Nucleus accumbens (tissue), 56 donors: ENCODE measurements at places on chromosomes 2 and 18.

- DNase-seq, result no peak
Observed at GRCh38 chr2:227703280-227703732, 14.5 kb downstream of the SLC19A3 start.

GRCh38 chr2:218998414-218999002 is 5.3 kb upstream of the CRYBA2 start:
- no peak for DNase-seq

DNA sequence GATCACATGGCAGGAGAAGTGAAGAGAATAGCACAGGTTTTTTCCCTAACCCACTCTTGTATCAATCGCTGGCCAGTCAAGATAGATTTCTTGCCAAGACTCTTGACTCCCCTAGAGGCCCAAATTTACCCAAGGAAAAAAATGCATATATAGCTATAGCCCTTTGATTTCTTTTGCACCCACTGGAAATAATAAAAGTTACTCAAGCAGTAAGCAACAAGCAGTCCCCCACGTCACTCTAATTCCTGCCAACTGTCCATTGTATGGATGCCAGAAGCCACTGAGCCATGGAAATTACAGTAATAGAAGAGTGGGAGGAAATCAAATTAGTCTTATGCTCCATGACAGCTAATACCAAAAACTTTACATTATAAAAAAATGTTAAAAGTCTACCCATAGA is 125.3 kb upstream of the SLC39A10 start:
- DNase-seq, result no peak

DNA sequence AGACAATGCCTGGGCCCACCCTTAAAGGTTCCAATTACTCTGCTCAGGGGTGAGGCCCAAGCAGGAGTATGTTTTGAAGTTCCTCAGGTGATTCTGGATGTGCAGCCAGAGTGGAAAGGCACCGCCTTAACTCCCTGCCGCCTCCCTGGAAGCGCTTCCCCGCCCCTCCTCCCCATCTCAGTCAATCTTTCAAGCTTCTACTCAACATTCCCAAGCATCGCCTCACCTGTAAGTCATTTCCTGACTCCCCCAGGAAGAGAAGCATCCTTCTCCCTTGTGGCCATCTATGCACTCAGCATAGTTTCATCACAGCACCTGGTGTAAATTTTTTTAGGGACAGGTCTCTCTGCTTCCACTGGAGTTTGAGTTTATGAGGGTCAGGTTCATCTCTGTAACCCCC is 67.5 kb downstream of the MYL12B start:
- no peak for DNase-seq

DNA sequence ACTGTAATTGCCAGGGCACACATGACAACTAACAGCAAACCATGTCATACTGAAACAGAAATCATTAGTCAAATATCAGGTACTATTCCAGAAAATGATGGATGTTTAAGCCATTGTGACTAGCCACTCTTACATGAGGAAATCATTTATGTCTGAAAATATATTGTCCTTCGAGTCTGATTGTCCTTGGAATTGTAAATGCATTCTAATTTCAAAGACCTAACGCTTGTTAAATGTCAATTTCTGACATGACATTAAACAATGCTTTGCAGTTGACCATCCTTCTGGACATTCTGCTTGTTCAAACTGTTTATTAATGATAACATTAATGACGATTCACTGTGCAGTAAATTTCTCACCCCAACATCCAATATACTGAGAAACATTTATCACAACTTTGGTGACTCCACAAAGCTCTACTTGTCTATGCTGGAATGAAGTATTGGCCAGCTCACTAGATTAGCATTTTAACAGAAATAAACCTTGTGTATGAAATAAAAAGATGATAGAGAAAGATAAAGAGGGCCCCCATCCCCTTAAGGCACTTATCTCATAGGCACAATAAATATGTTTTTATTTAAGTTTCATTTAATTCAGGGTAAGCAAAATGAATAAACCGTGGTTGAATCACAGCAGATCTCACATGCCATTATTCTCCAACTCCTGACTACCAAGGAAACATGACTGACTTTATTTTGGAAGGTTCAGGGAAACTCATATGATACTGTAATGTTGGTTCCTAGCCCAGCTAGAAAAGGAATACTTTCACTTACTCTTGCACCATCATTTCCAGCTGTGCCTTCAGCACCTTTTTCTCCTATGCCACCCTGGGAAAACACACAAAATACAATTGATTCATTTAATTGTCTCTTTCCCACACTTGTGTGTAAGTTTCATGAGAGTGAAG is 82.3 kb downstream of the COL3A1 start:
- DNase-seq, result no peak

DNA sequence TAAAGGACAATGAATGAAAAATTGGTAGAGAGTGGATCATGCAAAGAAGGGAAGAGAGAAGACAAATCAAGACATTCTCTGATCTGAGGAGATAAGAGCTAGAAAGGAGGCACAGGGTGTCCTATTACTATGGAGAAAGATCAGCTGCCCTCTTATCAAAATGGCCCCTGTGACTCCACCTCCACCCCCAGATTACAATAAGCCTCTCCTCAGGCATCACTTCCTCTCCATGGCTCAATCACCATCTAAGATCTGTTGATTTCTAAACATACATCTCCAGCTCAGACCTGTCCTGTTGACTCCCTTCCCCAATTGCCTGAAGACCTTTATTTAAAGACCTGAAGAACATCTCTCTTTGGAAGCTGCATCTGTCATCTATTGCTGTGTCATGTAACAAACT is 43.2 kb downstream of the SP100 start:
- DNase-seq, result no peak

DNA sequence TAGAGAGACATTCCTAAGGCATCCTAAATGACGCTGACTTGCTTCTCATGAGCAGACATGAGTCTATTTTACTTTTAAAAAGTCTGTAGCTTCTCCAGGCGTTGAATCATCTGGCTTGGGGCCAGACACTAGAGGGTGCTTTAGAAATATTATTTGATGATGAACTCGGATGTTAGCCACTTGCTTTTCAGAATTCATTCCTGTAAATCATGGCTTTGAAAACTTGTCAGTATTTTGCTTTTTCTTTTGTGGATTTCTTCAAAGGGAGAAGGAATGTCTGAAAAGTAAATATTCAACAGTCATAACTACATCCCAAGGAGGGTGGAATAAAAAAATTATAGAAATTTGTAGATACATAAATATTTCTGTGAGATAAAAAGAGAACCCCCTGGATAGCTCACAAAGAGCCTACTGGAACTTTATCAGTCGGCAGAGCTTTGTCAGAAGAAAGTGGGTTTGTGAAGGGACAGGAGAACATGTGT is 370.8 kb downstream of the OSR1 start:
- no peak for DNase-seq

DNA sequence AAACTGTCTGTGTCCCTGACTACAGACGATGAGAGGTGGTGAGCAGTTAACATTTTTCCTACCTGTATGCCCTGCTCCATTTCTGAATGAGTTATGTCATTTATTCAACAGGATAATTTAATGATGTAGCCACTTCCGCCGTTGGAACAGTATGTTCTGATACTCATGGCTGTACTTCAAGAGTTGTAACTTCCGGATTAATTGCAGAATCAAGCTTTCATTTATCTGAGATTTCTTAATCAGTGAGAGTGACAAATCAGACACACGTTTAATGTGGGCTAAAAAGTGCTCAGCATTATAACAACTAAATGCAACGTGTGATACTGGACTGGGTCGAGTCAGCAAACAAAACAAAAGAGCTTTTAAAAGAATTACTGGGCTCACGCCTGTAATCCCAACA is 107.7 kb downstream of the KCTD1 start:
- DNase-seq, result no peak

GRCh38 chr2:202091476-202091875 is 18.4 kb downstream of the KIAA2012 start:
- DNase-seq, result no peak

GRCh38 chr2:174535757-174536703 is 49.2 kb upstream of the GPR155 start:
- no peak for DNase-seq

- no peak for DNase-seq
Observed at GRCh38 chr2:191625016-191625415, 52.9 kb upstream of the NABP1 start.

GRCh38 chr18:498931-499775 is 1.3 kb downstream of the COLEC12 start:
- no peak for DNase-seq

DNA sequence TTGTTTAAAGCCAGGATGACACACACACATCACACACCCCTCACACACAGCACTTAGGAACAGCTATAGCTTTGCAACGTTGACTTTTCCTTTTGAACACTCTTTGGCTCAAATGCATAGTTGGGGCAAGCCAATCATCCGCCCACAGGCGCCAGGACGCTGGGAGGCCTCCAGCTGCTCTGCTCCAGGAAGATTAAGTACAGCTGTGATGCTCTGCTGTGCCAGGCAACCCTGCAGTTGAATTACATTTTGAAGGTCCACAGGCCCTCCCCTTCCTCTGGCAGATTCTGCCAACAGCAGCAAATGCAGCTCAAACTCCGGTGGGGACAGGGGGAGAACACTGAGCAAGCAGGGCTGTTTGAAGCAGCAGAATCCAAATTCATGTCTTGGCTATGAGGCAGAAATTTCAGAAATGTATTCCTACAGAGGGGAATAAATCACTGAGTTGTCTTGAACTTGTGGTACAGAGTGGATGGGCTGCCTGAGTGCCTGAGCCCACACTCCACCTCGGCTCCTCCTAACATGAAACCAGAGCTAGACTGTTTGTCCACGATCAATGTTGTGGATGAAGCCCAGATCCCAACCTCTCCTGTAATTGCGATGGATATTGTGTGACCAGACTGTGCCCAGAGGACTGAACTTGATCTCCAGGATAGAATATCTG is 86.5 kb upstream of the PPP1CB start:
- DNase-seq, result no peak

DNA sequence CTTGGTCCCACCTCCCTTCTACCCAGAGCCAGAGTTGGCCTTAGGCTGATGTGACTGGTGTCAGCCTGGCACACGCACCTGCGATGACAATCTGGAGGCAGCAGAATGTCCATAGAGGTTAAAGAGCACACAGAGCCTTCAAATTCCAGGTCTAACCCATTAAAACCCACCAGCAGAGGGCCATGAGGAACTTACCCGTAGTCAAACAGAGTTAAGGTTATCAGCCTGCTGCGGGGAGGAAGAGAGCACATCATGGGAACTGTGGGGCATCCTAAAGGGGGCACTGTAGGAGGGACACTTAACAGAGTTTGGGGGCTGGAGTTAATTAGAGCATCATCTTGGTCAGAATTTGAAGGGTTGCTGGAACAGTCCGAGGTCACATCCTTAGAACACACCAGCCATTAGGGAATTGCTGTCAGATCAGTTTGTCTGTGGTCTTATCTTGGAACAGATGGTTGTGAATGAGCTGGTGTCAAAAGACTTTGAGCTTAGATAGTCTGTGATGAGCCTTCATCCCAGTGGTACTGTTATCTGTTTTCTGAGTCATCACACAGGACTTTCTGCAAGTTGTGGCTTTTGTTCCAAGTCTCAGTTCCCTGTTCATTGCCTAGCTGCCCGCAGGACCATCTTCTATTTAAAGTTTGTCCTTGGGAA is 248.6 kb downstream of the LOXHD1 start:
- DNase-seq, result no peak

DNA sequence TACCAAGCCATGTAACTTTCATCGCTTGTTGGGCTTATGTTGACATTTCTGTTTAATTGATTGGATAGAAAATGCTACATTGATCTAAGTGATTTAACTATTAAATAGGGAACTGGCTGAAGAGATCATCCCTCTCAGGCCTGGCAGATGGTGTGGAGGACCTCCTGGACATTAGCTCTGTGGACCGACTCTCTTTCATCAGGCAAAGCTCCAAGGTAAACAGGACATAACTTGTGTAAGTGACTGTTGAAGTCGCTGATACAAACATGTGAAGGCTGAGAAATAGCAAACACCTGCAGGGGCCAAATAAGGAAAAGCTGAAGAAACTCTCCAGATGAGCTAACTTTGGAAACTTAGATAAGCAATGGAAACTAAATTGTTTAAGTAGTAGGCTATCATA is 68.8 kb downstream of the UNC80 start:
- no peak for DNase-seq

- DNase-seq, result no peak
Observed at GRCh38 chr18:77105680-77106079, 26.9 kb downstream of the MBP start.

GRCh38 chr18:10397004-10397403 is 57.4 kb upstream of the APCDD1 start:
- no peak for DNase-seq

DNA sequence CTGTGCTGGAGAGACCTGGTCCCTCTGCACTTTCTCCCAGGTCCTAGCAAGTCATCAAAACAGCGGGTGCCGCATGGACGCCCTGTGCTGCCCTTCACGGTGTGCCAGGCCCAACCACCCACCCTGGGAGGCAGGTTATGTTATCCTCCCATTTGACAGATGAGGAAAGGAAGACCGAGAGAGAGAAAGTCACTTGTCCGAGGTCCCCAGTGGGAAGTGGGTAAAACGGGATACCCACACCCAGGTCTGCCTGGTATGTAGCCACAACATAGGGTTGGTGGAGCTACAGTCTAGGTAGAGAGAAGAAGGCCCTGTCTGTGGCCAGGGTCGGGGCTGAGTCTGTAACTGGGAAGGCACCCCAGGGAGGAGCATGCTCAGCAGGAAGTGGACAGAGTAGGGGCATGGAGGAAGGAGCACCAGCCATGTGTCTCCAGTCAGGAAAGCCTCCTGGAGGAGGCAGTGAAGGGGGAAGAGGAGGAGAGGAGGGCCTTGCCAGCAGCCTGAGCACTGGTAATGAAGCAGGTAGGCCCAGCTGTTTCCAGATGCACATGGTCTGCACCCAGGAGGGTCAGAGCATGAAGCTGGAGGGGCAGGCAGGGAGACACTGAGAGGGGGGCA is 98.4 kb downstream of the ZFP36L2 start:
- no peak for DNase-seq

GRCh38 chr2:83585250-83585649 is 873.8 kb downstream of the SUCLG1 start:
- no peak for DNase-seq

DNA sequence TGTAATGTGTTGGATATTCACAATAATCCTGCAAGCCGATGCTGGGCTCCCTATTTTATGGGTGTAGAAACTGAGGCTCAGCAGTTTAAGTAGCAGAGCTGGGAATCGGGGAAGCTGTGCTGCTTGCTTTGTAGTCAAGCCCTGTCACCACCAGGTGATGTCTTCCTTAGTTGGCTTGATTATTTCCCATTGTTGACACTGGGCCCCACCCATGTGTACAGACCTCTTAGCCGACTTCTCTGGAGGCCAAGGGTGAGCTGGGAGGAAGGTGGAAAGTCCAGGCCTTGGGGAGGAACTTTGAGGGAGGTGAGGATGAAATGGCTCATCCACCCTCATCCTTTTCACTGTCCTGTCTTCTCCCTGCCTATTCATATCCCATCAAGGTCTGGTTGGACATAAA is 60.0 kb downstream of the CAPN13 start:
- no peak for DNase-seq
